ENCODE measurements at places on chromosomes 3 and 15.

- no peak for DNase-seq
These were observed 420.1 kb downstream of the EDEM1 start for GRCh38 chr3:5607581-5607980.

GRCh38 chr3:35183927-35184675, 455.2 kb upstream of the ARPP21 start:
- no peak for DNase-seq

DNA sequence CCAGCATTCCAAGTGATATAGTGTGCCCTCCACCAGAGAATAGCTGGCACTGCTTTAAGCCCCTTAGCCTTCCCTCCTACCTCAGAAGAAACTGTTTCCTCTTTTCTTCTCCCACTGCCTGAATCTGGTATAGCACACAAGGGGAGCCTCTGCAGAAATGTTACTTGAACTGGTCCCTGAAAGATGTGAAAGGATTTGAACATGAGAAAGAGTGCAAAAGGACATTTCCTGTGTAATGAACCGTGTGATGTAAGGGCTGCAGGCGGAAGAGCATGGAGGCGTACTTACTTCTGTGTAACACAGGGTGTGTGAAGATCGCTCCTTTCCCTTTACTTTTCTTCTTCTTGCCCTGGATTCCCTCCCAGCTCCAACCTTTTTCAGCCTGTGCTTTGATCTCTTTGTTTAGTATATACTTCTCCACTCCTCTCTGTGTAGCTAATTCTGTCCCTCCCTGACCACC, 8.4 kb downstream of the TMOD3 start:
- no peak for DNase-seq

- DNase-seq = no peak
These were observed 235.5 kb downstream of the NR1D2 start for GRCh38 chr3:24180616-24181015.

GRCh38 chr15:51828621-51829375, 655 bp upstream of the TMOD3 start:
- DNase-seq = peak; percentile 69

- no peak for DNase-seq
These were observed 13.3 kb downstream of the XRN1 start for GRCh38 chr3:142434503-142434902.

- no peak for DNase-seq
These were observed 24.6 kb downstream of the PPARG start for GRCh38 chr3:12313519-12313918.

- DNase-seq = no peak
These were observed 54.3 kb upstream of the MEF2A start for GRCh38 chr15:99511531-99511865.

DNA sequence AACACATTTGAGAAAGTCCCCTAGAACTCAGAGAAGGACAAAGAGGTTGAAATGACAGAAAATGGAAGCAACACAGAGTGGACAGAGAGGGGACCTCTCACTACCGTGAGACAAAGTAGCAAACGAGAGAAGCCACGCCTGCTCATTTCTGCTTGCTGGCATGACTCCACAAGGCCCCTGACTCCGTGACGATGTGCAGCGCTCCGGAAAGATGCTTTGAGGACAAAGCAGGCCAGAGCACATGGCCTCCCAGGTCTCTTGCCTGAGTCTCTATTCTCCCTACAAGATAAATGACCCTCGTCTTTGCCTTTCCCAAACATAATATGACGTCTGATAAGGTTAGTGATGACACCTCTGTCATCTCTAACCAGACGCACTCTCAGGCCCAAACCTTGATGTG, 63.8 kb upstream of the CTSH start:
- no peak for DNase-seq

DNA sequence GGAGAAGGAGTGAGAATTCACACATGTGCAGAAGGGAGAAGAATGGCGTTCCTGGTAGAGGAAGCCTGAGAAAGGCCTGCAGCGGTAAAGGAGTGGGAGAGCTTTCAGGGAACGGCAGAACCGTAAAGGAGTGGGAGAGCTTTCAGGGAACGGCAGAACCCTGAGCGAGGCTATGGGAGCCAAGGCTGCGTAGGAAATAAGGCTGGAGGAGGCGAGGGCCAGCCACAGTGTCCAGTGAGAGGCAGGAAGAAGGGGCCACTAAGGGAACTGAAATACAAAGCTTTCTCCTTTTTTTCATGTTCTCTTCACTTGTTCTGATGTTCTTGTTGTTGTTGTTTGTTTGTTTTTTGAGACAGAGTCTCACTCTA, 41.6 kb downstream of the GOLGA6L10 start:
- DNase-seq = no peak
